ENCODE measurements at places on chromosomes 7 and 10.

- DNase-seq, result no peak
These were observed 2.1 kb downstream of the CNNM1 start for GRCh38 chr10:99331207-99331803.

DNA sequence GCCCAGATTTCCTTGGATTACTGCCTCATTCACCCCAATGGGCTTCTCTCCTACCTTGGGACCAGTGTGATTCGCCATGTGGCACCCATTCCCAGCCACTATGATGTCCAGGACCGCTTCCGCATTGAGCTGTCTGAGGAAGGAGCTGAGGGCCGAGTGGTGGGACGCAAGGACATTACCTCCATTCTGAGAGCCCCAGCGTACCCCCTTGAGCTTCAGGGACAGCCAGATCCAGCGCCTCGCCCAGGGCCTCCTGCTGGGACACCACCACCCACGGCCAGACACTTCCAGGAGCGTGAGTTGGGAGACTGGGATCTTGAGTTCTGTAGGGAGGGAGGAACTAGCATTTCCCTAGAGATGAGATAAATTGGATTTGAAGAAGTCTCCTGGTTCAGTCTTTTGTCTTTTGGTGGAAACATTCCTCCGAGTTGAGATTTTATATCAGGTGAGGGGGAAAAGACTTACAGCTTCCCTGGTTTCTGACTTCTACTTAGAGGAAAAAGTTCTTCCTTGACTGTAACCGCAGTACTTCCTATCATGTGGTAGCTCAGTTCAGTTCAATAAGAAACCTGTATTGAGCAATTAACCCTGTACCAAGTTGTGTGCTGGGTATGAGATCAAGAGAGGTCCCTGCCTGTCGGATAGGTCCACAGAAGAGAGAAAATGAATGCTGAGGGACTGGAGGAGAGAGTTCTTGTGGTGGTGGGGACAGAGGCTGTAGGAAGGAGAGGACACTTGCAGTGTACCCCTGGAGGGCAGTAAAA lies 1.3 kb downstream of the MOSPD3 start:
- no peak for DNase-seq

DNA sequence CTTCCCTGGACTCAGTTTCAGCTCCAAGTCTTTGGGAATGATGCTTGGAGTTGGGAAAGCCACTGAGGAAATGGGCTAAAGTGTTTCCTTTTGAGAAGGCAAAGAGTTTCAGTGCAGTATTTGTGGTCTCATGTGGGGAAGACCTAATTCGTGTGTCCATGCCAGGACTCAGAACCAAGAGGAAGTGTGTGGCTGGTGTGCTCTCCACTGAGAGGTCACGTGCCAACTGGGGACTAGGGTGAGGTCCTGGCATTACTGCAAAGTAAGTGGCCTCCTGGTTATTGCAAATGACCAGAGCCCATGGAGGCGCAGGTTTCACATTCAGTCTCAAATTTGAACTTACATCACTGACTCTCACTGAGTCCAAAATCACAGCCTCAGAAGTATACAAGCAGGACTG lies 48.6 kb upstream of the ITPRID1 start:
- DNase-seq, result no peak

- DNase-seq, result no peak
These were observed 26.8 kb downstream of the TLX1 start for GRCh38 chr10:101157756-101158458.

DNA sequence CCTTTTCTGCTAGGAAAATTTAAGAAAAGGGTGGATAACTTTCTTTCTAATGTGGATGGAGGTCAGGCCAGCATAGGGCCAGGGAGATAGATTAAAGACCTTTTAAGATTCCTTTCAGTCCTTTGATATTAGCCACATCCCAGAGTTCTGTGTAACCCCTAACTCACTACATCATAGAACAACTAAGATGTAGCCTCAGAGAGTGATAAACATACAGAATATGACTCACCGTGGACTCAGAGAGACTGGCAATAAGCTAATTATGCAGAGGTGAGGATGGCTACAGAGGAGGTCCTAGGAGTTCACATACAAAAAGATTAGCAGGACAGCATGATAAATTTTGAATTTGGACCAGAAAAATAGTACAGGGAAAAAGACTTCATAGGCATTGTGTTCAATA lies 141.0 kb downstream of the AOAH start:
- DNase-seq, result no peak

DNA sequence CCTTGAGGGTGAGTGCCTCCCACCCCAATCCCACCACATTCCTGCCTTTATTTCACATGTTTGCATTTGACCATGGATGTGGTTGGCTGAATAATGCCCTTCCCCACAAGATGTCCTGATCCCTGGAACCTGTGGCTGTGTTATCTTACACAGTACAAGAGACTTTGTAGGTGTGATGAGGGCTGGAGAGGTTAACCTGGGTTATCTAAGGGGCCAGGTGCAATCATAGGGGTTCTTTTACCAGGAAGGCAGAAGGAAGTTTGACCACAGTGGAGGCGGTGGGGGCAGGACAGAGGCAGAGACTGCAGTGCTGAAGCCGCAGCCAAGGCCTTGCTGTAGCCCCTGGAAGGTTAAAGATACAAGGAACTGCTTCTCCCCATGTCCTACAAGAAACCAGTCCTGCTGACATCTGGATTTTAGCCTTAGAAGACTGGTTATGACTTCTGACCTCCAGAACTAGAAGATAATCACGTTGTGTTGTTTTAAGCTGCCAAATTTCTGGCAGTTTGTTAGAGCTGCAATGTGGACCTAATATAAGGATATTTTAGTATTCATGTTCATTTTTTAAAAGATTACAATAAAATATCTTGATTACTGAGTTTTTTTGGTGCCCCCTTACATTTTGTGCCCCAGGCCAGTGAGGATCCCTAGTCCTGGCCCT lies 136.6 kb downstream of the ARHGAP22 start:
- DNase-seq, result peak; percentile 8

DNA sequence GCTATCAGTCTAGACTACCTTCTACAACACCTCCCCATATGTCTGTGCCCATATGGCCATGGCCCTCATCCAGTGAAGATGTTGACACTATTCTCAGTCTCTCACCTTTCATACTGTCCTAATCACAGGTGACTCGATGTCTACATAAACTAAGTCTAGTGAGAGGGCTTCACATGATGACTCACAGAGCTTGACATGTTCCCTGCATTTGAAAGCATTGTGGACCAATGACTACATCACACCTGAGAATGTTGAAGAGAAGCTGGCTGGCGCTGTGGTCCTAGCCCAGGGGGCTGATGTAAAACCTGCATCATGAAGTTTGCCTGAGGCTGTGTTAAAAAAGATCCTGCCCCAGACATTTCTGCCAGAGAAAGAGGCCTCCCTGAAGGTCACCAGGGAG lies 167.2 kb downstream of the NPSR1 start:
- DNase-seq, result no peak

- no peak for DNase-seq
These were observed 18.8 kb downstream of the ZNF282 start for GRCh38 chr7:149214020-149214720.

DNA sequence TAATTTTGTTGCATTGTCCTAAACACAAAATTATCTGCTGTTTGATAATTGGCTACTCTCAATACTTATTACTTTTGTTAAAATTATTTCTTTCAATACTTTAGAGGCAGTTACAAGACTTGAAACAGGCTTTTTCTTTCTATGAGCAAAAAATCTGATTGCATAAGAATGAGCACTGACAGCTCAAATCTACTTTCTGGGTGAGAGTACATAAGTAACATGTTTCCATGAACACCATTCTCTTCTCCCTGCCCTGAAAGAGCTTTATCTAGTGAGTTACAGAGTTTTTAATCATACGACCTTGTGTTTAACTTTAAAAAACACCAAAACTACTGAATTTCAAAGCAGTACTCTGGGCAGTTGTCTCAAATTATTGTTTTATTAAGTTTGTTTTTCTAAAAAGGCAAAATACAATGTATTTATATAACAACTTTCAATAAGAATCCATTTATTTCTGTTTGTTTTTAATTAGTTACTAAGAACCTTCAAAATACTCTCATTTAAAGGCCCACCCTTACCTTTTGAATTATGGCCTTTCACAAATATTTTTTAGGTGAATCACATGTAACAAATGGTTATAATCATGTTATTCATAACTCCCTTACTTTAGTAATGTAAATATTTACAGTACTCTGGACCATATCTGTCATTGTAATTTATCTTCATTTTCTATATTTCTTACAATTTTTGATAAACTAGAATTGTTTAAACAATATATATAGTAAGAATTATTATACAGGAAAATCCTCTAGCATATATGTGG lies 23.0 kb upstream of the TFAM start:
- DNase-seq, result no peak

GRCh38 chr10:13511409-13511808 lies 17.4 kb downstream of the BEND7 start:
- DNase-seq, result no peak

GRCh38 chr7:142152076-142152475 lies 40.6 kb downstream of the MGAM2 start:
- no peak for DNase-seq

- no peak for DNase-seq
These were observed 36.2 kb downstream of the FKBP6 start for GRCh38 chr7:73364006-73364728.

DNA sequence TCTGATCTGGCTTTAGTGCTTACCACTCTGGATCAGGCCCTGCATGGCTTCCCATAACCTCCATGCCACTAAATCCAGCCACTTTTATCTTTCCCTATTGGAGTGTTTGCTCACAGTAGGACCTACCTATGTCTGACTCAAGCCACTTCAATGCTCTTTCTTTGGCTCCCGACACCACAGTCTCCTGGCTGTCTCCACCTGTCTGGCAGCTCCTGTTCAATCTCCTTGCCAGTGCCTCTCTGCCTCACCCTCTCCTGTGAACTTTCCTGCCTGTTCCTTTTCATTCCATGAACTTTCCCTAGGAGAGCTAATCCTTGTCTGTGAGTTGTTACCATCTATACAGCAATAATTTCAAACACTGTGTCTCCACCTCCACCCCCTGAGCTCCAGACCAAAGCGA lies 82.6 kb upstream of the UCN3 start:
- no peak for DNase-seq

DNA sequence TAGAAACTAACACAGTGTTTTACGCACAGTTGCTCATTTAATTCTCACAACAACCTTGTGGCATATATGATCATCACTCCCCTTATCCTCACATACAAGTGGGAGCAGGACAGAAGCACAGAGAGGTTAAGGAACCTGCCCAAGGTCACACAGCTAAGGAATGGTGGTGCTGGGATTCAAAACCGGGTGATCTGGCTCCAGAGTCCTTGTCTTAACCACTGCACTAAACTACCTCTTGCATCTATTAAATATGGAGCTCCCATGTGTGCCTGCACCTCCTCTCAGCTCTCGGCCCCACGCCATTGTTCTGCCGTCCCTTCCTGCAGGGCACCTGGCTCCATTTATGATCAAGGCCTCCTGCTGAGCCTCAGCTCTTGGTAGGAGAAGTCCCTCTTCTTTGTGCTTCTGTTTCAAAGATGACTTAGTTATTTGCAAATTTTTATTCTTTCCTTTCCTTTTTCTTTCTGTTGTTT lies 99.8 kb upstream of the PDGFA start:
- DNase-seq, result no peak
